CD8-positive, alpha-beta memory T cell (primary cell): ENCODE measurements at places on chromosomes 11 and 22.

GRCh38 chr11:134780486-134781147 is 368.6 kb upstream of the B3GAT1 start:
- DNase-seq = no peak

DNA sequence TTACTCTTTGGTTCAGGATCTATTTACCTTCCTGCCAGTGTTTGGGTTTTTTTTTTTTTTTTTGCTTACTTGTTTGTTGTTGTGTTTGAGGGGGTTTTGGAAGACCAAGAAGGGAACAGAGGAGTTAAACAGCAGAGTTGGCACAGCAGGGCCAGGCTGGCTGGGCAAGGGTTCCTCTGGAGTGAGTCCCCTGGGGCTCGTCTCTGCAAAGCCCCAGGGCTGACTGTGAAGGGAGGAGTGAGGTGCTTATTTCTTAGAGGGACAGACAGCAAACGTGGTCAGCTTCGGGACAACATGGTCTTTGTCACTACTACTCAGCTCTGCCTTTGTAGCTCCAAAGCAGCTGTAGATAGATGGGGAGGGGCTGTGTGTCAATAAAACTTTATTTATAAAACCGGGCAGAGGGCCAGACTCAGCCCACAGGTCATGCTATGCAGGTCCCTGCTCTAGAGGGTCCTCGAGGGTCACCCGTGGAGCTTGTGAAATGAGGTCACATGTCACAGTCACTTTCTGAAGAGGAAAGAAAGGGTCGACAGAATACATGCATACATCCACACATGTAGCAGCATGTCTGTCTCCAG is 1404.7 kb downstream of the BRD1 start:
- DNase-seq = no peak

DNA sequence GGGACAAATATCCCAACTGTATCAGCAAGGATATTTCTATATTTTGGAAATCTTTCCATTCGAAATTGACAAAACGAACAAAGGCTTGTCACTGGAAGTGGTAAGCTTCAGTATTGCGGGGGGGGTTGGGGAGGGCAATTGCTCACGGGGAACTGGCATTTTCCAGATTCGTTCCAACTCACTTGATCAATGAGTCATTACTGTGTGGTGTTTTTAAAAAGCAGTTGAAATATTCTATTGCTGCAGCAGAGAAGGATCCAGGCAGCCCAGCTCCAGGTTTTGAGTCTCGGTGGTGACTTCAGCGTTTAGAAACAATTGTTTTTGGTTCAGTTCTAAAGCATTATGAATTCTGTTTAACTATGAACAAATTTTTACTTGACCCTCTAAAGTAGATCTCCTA is 33.8 kb upstream of the FBLN1 start:
- no peak for DNase-seq

DNA sequence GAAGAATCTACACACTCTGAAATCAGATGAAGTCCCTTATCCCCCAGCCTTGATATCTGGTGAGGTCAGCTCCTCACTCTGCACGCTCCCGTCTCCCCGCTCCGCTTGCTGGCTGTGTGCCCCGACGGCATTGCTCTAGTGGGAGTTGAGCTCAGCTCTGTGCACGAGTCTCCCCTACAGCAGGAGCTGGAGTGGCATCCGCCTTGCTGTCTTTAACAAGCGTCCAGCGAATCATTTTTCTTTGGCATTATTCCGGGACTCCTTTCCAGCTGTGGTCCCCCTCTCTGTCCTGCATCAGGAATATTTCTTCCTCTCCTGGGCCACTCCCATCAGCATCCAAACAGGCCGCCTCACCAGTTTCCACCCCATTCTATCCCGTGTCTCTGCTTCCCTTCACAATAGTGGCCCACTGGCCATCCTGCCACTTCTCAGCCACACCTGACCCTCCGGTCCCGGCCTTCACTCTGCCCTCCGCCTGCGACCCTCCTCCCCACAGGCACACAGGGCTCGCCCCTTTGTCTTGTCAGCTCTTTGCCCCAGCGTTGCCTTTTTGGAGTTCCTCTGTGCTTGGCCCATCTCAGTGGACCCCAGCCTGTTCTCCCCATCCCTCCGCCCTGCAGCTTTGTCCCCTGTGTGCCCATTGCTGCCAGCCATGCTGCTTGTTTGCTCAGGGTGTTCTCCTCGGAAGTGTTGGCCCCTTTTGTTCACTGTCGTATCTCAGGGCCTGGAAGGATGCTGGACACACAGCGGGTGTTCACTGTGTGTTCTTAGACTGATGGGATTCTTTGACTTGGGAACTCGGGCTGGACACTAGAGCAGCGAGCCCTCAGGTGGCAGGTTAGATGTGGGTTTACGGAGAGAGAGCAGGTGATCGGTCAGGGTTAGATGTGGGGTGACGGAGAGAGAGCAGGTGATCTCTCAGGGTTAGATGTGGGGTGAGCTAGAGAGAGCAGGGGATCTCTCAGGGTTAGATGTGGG is 441.8 kb downstream of the TBC1D22A start:
- DNase-seq = no peak

DNA sequence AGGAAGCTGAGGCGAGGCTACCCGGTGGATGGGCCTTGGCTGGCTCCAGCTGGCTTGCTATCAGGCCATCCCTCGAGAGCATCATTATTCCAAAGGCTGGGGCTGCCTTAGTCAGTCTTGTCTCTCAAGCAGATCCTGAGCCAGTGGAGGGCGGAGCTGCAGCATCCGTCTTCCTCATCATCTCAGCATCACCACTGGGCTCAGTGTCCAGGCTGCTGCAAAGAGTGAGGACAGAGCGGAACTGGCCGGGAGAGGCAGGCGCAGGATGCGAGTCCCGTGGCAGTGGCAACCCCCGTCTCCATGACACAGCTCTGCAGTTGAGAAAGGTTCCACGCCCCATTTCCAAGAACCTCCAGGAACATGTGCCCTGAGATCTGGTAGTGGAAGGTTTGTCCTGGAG is 4.4 kb downstream of the TP53I11 start:
- DNase-seq = no peak

- DNase-seq = no peak
These were observed 382.6 kb downstream of the DYNC2H1 start for GRCh38 chr11:103491777-103492176.
